Activated CD4-positive, CD25-positive, alpha-beta regulatory T cell treated with anti-CD3 and anti-CD28 coated beads, Interleukin-2, amount 50 U/mL, for 72 hours (primary cell): ENCODE measurements at places on chromosomes 12 and 14.

- no peak for DNase-seq
Observed at GRCh38 chr12:76124456-76124855, 40.0 kb upstream of the NAP1L1 start.

DNA sequence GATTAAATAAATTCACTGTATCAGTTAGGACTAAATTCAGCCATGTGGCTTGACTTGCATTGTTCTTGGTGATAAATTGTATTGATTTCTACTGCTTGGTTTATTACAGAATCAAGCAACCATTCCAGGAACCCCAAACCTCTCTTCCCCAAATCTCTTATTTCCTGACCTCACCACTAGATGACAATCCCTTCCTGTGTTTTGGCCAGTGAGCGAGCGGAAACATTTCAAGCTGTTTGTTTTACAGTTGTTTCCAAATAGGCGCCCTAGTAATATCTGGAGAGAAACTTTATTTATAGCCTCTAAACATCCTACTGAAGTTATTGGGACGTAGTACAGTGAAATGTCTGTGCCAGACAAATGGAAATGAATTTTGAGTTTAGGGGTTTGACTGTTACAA lies 161.1 kb downstream of the SNAPC1 start:
- no peak for DNase-seq

DNA sequence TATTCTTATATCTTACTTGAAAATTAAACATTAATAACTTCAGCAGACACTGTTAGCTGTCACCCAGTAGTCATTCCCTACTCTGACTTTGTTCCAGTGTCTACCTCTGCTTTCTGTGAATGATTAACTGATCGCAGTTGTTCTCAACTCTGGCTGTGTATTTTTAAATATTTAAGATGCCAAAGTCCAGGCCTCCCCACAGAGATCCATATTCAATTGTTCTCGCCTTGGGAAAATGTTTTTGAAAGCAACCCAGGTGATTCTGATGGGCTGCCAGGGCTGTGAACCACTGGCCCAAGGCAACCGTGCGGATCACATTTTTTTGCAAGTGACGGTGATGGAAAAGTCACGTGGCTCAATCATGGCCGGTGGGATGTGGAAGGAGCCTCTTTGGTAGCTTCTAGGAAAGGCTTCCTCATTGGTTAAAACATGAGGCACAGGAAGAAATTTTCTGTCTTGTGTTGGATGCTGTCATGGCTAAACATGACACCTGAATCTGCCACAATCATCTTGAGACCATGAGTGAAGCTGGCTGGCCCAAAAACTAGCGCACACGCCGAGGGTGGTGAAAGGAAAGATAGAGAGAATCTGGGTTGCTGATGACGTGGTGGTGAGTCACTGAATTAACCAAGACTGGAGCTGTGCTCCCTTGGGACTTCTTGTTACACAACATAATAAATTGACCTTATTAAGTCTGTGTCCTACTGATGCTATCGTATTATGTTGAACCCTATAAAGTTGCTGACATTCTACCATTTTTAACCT lies 37.2 kb downstream of the RDH12 start:
- DNase-seq, result no peak

DNA sequence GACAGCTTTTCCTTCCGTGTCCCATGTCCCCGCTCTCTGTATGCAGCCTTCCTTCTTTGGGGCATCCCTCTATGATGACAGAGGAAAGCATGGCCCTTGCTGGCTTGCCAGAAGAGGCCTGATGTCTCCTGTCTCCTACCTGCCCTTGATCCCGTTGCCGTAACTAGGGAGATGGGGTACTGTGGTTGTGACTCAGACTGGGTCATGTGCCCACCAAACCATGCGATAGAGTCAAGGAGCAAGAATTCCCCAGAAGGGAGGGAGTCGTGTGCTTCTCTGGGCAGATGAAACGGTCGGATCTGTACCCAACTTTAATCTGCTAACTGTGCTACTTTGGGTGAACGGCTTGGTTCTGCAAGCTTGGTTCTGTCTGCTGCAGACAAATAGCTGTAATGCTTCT lies 99.1 kb upstream of the DYNC1H1 start:
- no peak for DNase-seq

DNA sequence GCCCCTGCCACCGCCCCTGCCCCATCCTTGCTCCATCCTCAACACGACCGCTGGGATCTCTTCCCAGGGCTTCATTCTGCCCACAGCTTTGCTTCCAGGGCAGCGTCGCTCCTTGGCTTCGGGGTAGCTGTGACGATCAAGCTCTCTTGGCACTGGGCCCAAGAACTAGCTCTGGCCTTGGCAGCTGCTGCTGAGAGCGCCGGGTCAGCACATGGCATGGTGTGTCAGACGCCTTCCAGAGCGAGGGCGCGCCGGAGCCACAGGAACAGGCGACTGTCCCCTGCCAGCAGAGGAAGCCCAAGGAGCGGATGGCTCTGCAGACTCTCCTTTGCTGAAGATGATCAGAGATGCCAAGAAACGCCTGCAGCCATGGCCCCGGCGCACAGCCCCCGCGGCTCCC lies 15.9 kb downstream of the RAB35 start:
- DNase-seq, result no peak

GRCh38 chr14:102723650-102724049 lies 53.6 kb upstream of the TRAF3 start:
- DNase-seq, result no peak

- DNase-seq, result no peak
Observed at GRCh38 chr12:2456813-2457186, 338.0 kb upstream of the FKBP4 start.
